ENCODE measurements at places on chromosomes 6 and 20.

DNA sequence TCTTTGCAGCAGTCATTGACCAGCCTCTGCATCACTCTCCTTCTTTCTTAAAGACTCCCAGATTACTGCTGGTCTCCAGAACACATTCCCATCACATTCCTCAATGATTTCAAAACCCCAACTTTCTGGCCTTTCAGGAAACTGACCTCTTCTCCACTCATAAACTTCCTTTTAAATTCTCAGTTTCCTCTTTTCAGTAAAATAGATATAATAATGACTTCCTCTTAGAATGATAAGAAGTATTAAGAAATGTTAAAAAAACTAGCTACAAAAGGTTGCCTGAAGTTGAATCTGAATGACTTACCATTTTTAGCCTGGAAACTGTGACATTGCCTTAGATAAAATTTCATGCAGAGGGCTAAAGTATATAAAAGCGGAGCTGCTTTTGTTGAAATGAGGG is 239.3 kb downstream of the OGFRL1 start:
- DNase-seq: no peak

DNA sequence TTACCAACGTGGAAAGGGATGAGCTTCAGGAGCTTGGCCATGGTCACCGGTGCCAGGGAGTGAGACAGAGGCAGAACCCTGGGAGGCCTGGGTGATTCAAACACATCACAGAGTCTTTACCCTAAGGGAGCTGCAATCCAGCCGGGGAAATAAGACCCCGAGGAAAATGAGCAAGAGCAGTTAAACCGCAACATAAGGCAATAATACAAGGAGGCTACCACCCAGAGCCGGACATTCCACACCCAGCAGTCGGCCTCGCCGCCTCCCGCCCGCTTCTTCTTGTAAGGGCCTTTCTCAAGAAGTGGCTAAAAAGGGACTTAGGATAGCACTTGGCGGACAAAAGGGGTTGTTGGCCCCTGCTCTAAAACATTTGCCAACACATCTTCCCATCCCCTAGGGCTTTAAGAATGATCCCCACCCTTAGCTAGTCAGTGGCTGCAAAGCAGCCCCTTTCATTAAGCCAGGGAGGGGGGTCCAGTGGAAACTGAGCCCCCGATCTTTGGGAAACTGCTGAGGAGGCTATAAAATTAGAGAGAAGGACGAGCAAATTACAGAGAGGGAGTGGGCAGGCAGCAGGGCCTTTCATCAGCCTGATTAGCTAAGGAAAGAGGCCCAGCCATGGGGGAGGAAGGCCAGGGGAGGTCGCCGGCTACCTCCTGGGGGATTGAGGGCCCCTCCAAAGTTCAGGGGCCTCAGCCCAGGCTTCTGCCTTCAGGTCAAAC is 34.3 kb downstream of the SNX5 start:
- no peak for DNase-seq

DNA sequence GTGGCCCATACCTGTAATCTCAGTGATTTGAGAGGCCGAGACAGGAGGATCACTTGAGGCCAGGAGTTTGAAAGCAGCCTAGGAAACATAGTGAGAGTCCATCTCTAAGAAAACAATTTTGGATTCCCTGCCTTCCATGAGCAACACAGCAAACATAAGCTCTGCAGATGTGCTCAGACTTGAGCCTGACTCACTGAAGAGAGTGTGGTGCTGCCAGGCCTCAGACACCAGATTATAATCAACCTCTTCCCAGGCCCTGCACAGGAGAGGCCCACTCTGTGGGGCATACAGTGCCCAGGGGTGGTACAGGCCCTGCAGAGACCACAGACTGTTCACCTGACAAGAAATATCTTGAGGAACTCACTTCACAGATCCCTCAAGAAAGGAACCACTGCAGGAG is 19.9 kb downstream of the HLA-DPB1 start:
- DNase-seq: no peak

GRCh38 chr20:16327606-16328005 is 245.6 kb downstream of the KIF16B start:
- DNase-seq: no peak

DNA sequence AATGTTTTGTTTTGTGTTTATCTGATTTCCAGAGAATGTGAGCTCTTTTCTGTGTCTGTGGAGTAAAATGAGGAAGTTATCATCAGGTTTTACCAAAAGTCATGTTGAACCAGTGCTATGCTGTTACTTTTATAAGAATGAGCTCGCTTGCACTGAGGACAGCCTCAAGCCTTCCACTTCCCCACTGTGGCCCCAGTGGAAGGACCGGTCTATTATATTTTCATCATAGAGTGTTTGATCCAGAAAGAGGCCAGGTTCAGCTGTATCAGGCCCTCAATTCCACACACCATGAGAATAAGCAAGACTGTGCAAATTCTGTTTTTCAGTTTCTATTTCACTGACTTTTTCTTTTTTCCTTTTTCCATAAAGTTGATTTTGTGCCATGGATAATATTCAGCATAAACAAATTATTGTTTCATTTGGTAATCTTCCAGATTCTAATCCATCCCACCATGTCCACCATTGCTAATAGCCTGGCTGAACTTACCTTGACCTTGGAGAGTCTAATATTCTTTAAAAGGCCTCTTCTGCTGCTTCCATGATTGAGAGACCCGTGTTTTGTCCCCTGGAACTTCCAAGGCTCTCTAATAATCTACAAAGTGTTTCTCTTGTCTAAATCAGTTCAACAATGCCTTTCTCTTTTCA is 286.2 kb downstream of the THBS2 start:
- DNase-seq: no peak

DNA sequence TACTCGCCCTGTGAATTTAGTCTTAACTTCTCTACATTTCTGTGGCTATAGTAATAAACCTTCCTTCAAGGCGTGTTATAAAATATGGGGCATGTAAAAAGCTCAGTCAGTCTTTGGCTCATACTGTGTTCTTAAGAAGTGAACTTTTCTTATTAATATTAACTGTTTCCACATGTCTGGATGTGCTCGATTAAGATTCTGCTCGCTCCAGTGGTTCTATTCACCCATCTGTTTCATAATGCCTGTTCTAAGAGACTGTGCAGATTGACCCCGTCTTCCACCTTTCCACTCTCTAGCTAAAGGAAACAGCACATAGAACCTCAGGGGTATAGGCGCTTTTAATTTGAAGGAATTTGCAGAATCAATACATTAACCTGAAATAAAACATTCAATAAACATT is 99.9 kb downstream of the L3MBTL3 start:
- no peak for DNase-seq

DNA sequence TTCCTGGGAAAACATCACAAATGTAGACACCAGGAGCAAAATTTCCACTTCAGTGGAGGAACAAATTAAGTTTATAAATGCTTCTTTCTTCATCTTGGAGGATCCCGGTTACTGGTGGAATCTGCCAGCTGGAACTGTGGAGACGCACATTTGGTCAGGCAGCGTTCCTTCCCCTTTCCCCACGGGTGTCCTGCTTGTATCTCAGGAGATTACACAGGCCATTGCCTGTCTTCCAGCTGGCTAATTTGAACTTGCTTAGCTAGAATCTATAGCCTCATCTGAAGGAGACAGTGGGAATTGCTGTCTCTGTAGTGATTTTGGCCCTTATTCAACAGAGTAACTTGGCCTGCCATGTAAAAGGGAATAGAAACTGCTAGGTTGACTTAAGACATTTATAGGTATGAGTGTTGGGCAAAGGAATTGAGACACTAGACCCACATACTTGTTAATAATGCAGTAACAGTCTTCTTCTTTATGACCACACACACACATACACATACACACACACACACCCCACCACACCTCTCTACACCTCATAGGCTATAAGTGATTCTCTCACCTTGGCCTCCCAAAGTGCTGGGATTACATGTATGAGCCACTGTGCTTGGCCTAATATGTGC is 34.4 kb downstream of the TSBP1 start:
- DNase-seq: no peak

GRCh38 chr6:44920952-44921491 is 407.1 kb upstream of the RUNX2 start:
- no peak for DNase-seq

GRCh38 chr6:125067552-125067951 is 86.0 kb upstream of the TPD52L1 start:
- DNase-seq: no peak

DNA sequence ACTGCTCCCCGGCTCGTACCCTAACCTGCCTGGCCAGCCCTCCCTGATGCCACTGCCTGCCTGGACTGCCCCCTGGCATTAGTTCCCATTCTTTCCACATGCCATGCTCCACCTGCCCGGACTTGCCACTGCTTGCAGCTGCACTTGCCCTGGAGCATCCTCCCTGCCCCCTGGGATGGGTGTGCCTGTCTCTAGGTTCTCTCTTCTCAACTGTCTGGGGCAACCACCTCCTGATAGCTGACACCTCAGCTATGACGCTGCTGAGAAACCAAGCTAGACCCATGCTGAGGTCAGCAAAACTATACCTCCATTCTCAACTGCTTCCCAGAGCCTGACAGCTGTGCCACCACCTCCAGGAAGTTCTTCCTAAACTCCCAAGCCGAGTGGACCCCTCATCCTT is 72.1 kb downstream of the PERP start:
- DNase-seq: no peak

DNA sequence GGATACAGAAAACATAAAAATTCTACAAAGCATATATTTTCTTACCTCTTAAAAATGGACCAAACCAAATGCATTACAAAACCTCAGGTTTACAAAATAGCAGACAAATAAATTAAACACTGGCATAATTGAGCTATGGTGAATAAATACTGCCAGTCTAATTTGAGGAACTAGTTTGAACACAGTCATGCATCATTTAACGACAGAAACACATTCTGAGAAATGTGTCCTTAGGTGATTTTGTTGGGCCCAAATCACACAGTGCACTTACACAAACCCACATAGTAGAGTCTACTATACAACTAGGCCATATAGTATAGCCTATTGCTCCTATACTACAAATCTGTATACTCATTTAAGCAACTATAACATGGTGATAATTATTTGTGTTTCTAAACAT is 215.6 kb downstream of the FOXC1 start:
- no peak for DNase-seq

DNA sequence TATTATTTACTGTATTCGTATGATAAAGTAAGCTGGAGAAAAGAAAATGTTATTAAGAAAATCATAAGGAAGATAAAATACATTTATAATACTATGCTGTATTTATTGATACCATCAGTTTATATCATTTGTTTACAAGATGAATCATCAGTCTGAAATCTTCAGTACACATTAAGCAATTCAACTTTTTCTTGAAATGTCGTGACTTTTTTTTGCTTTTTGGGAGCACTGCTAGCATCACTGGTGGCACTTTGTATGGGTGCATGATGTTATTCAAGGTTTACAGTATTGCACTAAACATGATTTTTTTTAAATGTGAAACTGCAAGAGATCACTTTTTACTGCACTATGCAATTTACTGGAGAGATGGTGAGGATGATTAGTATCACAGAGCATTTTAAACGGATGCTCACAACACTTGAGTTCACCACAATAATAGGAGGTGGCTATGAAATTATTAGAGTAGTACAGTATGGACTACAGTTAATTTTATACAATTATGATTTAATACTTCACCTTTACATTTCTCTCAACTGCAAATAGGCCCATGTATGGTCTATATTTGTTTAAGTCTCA is 85.9 kb downstream of the SNAP25 start:
- no peak for DNase-seq
